ENCODE measurements at places on chromosomes 4 and X.

- peak; percentile 41 for DNase-seq
Observed at GRCh38 chrX:140057001-140057411, 91.7 kb upstream of the CXorf66 start.

GRCh38 chr4:125191232-125191631 is 123.5 kb upstream of the FAT4 start:
- DNase-seq = no peak

- DNase-seq = peak; percentile 74
Observed at GRCh38 chrX:153971124-153971449, 531 bp downstream of the HCFC1 start.

DNA sequence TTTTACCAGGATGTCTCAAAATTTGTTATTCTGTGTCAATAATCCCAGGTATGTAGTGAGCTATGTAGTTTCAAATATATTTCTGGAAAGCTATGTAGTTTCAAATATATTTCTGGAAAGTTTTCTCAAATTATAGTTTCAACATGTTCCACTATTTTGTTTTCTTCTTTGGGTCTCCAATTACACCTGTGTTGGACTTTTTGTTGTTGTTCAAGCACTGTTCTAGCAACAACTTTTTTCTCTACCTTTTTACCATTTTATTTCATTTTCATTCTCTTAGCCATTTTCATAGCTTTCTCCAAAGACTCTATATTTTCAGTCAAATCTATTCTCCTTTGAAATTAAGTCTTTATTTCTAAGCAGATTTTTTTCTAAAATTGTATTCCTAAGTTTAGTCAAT is 88.4 kb downstream of the LCORL start:
- no peak for DNase-seq

- DNase-seq = peak; percentile 60
Observed at GRCh38 chrX:119692191-119693039, 553 bp downstream of the SEPTIN6 start.

- DNase-seq = no peak
Observed at GRCh38 chrX:66892004-66892403, 253.1 kb upstream of the EDA2R start.

DNA sequence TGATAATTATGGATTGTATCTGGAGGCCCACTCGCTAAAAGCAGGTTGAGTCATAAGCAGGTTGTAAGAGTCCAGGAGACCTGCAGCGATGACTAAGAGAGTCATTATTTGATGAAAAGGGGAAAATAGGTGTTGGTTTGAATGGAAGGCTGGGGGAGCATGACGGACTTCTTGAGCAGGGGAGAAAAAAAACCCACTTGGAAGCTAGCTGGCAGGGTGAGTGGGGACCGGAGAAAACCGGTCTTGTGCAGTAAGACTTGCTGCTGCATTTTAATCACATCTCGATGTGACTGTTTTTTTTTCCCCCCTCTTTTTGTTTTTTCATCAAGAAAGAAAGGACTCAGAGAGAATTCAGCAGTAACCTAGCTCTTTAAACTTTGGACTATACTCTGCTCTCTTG is 90.0 kb downstream of the IGSF1 start:
- no peak for DNase-seq

DNA sequence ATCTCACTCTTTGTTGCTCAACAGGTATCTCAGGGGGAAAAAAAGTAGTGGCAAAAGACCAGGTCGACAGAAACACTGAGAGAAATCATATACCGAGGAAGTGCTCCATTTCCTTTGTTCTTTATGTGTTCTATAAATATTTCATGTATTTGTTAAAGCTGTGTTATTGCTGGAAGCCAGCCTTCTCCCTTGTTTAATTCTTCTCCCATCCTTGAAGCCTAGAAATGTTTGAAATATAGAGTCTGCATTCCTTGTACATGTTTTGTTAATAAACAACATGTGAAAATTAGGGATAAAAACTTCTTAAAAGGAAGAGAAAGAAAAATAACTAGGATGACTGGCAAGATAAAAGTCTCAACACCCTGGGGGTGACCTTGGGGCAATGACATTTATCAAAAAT is 186.2 kb downstream of the ANKRD50 start:
- no peak for DNase-seq

DNA sequence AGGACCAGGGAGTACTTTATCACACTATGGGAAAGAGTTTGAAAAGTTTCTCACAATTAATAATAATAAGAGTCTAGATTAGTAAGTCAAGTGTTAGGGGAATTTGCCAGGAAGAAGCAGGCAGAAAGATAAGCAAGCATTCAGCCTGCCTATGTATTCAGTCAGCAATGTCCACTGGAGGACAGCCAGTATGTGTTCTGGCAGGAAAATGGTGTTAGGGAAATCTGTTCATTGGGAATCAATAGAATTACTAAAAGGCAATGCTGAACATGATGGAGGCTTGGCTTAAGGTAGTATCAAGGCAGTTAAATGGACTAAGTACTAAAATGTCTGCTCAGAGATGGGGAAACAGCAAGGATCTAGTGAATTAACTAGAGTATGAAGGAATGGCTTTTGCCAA is 221.2 kb downstream of the PPP4R3C start:
- no peak for DNase-seq

DNA sequence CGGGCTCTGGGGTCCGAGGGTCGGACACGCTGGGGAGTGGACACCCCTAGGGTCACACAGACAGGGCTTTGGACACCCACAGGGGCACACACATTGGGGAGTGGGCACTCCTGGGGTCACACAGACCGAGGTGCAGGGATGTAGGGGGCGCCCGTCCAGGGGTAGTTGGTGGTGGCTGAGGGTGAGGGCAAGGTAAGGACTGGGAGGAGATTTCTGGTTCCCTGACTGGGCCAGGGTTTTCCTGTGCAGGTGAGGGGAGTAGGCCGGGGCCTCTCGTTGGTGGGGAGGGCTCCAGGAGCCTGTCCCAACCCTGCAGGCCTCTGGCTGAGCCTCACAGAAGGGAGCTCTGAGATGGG is 21.9 kb upstream of the WDR45 start:
- no peak for DNase-seq

DNA sequence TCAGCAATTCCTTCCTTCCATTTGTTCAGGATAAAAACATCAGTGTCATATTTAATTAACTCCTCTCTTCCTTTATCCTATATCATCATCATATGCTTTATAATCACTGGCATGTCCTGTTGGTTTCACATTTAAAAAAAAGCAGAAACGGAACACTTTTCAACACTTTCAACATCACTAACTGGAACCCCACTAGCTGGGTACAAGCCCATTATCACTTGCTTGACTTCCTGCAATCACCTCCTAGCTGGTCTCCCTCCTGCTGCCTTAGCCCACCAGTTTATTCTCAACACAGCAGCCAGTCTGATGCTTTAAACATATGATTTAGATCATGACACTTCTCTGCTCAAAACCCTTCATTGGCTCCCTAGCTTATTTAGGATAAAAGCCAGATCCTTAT is 116.4 kb upstream of the LSM6 start:
- DNase-seq = no peak

DNA sequence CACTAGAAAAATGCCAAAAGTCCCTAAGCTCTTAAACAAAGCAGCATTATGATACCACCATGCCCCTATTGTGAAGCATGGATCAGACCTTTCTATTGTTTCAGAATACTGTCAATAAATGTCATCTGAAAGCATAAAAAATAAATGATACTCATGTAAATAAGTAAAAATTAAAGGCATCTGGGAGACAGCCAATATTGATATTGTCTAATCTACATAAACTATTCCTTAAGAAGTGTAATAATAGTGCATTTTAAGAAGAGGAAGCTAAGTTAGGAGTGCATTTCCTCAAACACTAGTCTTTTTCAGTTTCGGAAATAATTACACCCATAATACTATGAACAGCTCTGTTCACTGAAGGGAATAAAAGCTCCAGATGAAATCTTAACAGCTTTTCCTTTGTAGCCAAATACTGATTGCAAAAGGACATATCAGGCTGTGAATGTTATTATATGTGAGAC is 181.6 kb downstream of the SPOCK3 start:
- no peak for DNase-seq
